ENCODE measurements at places on chromosomes 5 and 9.

DNA sequence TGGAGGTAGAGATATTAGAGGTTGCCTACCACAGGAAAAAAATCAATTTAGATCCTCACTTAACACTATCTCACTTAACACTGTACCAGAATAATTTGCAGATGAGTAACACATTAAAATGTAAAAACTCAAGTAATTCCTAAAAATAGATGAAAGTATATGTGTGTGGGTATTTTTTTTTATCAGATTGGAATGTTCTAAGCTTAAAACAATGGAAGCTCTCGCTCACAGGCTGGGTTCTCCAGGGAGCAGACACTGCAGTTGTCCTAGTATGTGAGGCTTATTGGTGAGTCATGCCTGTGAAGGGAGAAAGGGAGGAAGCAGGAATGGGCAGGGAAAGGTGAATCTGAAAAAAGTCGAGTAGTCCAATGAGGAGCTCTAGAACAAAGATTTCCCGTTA lies 181.3 kb upstream of the ZNF608 start:
- no peak for DNase-seq

GRCh38 chr5:89967771-89968444 lies 441.6 kb downstream of the CETN3 start:
- DNase-seq: no peak

- DNase-seq: no peak
These were observed 5.4 kb upstream of the CCDC187 start for GRCh38 chr9:136309101-136309801.

GRCh38 chr5:124726631-124727362 lies 19.6 kb downstream of the ZNF608 start:
- DNase-seq: no peak

DNA sequence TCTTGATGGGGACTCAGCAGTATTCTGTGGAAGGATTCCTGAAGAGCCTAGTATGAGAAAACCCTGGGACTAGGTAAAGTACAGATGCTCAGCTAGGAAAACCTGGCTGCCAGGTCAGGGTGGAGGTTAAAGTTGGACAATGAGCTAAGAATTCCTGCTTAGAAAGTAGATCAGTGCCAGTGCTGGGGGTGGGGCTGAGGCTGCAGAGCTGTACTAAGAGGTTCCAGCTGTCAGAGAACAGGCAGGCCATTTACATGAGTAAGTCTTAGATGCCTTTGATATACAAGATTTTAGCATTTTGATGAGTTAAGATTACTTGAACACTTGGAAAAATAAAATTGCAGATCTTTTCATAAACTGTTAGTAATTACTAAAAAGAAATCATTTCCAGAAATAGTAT lies 332.3 kb upstream of the NUDT12 start:
- DNase-seq: no peak

DNA sequence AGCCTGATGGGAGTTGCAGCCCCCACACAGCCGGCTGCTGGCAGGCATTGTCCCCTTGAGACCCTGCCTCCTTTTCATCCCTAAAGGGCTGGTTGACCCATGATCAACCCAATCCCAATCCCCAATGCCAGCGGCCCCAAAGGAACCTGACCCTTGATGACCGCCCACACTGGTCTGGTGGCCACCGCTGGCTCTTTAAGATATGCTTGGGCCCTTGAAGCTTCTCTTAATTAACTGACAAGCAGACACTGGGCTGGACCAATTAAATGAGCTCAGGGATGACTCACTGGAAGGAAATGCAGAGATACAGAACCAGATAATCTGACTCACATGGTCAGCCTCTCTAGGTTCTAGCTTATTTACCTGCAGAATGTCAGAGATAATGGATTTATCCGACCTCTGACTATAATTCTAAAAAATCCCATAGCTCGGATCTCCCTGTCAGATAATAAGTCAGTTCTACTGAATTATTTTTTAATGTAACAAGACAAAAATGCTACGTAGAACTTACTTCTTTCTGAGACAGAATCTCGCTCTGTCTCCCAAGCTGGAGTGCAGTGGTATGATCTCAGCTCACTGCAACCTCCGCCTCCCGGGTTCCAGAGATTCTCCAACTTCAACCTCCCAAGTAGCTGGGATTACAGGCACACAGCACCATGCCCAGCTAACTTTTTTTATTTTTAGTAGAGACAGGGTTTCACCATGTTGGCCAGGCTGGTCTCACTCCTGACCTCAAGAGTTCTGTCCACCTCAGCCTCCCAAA lies 11.1 kb upstream of the MLANA start:
- DNase-seq: no peak

- no peak for DNase-seq
These were observed 33.8 kb upstream of the SPRY4 start for GRCh38 chr5:142358648-142359047.

DNA sequence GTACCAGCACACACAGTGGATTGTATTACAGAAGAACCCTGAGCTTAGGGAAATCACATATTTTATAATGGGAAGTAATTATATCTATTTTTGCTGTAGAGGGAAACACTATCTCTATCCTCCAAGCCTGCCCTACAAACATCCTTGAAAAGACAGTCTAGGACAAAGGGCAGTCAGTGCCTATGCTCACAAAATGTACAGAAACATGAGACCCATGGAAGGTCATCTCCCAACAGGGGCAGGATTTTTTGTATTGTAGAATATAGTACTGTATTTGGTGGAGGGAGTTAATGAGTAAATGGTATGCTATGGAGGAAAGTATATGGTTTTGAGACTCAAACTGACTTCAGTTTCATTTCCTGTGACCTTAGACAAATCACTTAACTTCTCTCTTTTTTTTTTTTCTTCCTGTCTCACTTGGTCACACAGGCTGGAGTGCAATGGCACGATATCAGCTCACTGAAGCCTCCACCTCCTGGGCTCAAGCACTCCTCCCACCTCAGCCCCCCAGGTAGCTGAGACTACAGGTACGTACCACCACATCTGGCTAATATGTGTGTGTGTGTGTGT lies 5.8 kb upstream of the RAB14 start:
- DNase-seq: no peak

- no peak for DNase-seq
These were observed 479.8 kb downstream of the DNAH5 start for GRCh38 chr5:13464532-13465193.

- no peak for DNase-seq
These were observed 181.9 kb upstream of the HMHB1 start for GRCh38 chr5:143629871-143630659.

DNA sequence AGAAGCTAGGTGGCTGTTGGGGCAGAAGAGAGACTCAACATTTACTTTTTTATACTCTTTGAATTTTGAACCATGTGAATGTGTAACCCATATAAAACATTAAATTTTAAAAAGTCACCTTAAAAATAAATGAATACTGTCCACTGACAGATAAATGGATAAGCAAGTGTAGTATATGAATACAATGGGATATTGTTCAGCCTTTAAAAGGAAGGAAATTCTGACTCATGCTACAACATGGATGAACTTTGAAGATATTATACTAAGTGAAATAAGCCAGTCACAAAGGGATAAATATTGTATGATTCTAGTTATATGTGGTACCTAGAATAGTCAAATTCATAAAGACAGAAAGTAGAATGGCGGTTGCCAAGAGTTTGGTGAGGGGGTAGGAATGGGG lies 113.9 kb downstream of the TMEM174 start:
- DNase-seq: no peak

- no peak for DNase-seq
These were observed 607.3 kb downstream of the PRELID2 start for GRCh38 chr5:145227881-145228280.

All from renal cortex interstitium (tissue), 15 donors.